ENCODE measurements at places on chromosomes 12 and 14.

- no peak for DNase-seq
Observed at GRCh38 chr14:83992857-83993256, 1537.1 kb upstream of the FLRT2 start.

DNA sequence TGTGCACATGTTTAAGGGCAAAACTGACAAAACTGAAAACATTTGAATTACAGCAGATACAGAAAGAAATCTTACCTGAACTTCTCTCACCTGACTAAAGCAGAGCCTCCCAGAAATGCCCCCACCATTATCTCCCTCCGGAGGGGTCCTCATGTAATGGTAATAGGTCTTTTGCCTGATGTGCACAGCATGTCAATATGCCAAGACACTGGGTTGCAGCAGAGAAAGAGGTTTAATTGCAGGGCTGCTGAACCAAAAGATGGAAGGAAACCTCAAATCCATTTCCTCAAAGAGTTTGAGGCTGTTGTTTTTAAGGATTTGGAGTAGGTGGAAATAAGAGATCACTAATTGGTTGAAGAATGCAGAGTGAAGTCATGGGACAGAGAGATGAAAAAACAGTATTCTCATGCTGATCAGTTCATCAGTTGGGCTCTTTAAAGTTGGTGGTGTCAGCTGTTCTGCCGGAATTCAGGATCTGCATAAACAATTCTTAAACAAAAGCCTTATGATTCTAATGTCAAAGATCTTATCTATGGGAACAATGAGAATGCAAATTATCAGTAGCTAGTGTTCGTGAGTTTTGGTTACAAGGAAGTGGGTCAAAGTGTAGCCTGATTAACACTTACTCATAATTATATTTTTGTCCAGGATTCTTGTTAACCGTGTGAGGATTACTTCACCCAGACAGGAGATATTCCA lies 18.2 kb downstream of the ANG start:
- DNase-seq: no peak

DNA sequence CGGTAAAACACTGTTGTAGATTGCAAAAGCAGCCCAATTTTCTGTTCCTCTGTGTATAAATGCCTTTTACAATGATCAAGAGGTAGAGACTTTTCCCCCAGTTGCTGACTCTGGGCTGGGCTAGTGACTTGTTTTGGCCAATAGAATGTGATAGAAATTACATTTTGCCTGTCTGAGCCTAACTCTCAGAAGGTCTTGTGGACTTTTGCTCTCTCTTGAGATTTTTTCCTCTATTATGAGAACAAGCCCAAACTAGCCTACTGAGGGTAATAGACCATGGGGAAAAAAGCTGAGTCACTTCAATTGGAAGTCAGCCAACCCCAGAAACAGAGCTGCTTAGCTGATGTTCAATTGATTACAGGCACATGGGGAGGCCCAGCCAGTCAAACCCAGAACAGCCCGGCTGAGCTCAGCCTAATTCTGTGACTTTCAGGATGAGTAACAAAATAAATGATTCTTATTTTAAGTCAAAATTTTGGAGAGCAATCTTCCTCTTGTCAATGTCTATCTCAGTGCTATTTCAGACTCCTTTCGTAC lies 61.4 kb downstream of the MYF5 start:
- DNase-seq: no peak

- peak; percentile 29 for DNase-seq
Observed at GRCh38 chr14:79578470-79578869, 632.8 kb downstream of the DIO2 start.

- DNase-seq: no peak
Observed at GRCh38 chr14:87407344-87407743, 585.6 kb downstream of the GALC start.
